ENCODE measurements at places on chromosomes 2 and 18.

- no peak for DNase-seq
Observed at GRCh38 chr2:205293559-205293958, 388.7 kb upstream of the NRP2 start.

GRCh38 chr2:102241616-102242305 lies 54.9 kb downstream of the IL1RL2 start:
- DNase-seq: no peak

DNA sequence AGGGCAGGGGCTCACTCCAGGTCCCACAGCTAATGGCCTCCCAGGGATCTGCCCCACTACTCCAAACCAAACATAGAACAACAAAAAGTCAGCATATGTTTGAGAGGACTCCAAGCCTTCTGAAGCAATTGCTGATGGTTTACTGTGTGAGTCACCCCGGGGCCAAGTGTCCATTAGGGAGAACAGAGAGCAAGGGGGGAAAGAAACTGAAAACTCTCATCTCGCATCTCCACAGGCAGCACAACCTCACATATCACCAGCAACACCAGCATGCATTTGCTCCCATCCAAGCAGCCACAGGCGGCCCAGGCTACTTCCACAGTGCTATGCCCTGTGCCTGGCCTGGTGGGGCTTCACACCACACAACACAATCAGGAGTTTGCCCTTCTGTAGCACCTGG lies 39.1 kb downstream of the CYRIA start:
- DNase-seq: peak; percentile 62

DNA sequence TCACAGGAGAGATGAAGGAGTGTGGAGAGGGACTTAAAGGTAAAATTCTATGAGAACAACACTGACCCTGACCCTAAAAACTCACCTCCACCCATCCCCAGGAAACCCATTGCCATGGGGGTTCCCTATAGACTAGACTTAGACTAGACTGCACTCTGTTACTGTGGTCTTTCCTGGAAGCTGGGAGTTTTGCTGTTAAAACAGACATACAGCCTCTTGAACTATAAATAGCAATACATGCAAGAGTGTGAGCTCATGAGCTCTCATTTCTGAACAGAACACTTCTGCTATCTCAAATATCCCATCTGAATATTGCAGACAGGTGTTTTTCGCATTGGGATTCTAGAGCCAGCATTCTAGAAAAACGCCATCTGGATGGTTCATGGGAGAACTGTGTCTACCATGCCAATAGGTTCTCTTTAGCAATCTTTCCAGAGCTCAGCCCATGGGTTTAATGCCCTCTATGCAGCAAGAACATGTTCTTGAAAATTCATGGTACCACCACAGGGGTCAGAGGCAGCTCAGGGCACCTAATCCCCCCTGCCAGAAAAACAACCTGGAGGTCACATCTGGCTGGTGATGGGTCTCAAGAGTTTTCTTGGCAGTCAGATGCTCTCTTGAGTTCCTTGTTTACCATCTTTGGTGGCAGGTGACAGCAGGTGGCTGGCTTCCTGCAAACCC lies 51.9 kb downstream of the SLC14A2 start:
- DNase-seq: no peak

DNA sequence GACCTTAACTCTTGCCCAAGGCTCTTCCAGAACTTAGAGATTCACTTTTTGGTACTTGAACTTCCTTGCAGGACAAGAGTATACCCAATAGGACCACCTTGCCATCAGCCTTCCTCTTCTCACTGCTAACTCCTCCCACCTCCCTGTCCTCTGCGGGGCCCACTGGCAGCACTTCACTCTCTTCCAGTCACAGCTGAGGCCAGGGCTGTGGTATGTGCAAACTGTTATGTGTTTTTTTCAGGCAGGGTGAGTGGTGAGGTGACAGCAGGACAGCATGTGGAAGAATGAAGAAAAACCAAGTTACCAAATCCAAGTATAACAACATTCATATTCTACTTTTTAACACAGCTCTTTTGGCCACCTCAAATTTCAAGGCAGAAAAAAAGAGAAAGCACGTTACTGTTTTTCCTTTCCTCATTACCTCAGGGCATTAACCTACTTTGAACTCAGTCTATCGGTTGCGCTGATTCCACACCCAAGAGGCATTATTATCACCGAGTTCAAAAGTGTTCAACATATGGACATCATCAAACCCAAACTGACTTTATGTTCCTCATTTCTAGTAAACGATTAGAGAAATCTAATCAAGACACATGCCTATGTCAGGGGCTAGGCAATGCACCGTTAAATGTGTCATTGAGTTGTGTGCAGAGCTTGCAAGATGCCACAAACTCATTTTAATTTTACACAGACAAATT lies 605.2 kb upstream of the SYT4 start:
- no peak for DNase-seq

DNA sequence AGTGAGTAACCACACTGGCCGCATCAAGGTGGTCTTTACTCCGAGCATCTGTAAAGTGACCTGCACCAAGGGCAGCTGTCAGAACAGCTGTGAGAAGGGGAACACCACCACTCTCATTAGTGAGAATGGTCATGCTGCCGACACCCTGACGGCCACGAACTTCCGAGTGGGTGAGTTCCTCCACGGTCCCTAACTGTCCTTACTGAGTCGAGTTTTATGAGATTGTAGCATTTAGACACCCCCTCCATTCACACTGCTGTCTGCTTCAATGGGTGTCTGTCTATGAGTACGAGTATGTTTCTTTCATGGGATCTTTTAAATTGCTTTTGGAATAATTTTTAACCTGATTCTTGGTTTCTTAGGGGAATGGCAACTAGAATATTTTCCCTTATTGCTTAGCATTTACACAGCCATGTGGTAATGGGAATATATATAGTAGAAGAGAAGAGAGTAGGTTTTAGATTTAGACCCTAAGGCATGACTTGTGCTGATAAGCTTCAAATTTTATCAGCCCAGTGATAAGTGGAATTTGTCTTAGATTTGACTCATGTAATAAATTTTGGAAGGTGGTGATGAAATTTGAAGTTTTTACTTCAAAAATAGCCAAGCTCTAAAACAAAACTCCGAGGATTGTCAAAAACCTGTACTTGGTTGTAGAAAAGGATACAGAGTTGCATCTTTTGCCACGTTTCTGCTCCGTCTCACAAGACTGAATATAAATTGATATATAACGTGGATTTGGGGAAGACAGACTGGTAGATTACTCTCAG lies 188.2 kb downstream of the LTBP1 start:
- DNase-seq: no peak

All from AG08395 (cell line).